ENCODE measurements at places on chromosomes 1 and 21.
A peak's percentile ranks its signal among the peaks of the same experiment; 100 is the strongest.

DNA sequence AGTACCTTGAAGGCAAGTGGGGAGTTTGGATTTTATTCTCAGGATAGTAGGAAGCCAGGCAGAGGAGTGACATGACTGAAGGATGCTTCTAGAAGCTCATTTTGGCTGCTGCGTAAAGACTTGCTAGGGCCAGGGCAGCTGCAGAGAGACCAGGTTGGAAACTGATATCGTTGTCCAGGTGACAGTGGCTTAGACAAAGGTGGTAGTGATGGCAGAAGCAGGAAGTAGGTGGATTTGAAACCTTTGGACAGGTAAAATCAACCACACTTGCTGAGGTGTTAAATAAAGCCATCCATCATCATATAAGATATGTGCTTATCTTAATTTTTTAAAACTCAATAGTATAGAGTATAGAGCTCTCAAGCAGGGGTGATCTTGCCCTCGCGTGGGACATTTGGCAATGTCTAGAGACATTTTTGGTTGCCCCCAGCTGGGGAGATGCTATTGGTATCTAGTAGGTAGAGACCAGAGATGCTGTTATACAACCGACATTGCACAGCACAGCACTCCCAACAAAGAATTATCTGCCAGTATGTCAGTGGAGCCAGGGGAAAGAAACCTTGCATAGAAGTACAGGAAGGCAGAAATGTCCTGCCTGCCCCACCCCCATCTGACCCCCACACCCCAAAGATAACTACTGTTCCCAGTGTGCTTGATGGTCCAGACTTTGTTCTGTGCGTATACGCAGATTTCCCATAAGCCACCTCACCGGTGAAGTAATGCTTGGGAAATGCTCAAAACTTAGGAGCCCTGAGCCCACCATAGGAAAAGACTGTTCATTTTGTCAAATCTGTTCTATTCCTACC, 31.1 kb downstream of the TMEM51 start:
- DNase-seq, result no peak

GRCh38 chr1:9294405-9294773, 1.7 kb downstream of the SPSB1 start:
- no peak for DNase-seq

DNA sequence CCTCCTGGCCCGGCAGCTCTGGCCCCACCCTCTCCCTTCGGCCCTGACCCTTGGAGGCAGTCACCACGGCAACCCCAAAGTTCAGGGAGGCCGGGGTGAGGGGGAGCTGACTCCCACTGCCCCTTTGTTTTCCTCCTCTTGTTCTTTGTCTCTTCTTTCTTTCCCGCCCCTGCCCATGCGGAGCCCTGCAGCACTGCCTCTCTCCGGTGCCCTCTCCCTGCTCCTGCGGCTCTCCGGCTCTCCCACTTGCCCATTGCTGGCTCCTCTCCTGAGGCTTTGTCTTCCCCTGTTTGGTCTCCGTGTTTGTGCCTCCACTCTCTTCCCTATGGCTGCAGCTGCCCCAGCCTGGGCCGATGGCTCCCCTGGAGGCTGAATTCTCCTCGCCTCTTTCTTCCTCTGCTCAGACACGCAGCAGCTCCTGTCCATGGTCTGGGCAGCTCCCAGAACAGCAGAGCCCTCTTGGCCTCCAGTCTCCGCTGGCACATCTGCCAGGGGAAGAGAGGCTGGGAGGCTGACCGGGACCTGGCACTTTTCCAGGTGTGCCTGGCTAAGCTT, 5.8 kb downstream of the CELSR2 start:
- peak; percentile 50 for DNase-seq

GRCh38 chr1:44851308-44851707, 8.3 kb upstream of the PTCH2 start:
- DNase-seq, result no peak

GRCh38 chr1:14442669-14443068, 155.8 kb upstream of the KAZN start:
- peak; percentile 23 for DNase-seq

- DNase-seq, result peak; percentile 41
Measured at GRCh38 chr1:210624722-210625121, 296.0 kb downstream of the HHAT start.

GRCh38 chr21:27564684-27565301, 597.9 kb upstream of the ADAMTS5 start:
- DNase-seq, result peak; percentile 36

DNA sequence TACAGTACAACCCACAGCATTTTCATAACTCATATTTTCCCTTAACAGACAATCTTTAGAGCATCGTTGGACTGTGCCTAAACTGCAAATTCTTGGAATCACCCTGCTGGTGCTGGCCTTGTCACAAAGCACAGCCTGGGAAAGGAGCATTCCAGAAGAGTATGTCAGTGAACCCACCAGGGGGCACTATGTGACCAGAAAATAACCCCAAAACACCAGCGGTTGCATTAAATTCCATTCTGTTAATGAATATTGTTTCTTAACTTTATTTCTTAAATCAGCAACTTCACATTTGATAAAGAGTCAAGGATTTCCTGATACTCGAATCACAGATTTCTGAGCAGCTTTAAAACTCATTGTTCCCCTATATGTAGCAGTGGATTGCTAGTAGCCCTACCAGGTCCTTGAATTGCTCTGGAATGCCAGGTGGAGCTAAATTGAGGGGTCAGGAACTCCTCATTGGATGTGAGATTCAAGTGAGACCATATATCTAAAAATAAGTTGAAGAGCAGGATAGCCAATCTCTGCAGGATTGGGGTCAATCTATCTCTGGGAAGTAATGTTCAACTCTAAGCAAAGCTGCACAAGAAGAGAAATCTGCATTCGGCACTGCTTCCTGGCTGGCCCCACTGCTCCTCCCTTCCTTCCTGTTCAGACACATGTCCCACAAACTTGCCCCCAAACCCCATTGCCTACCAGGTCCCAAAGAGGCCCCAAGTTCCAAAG, 12.7 kb upstream of the RAB4A start:
- DNase-seq, result peak; percentile 69
